Stimulated activated CD8-positive, alpha-beta memory T cell treated with anti-CD3 and anti-CD28 coated beads, Interleukin-4, amount 100 ng/mL, for 1 hour (primary cell): ENCODE measurements at places on chromosomes 3 and 15.

- no peak for DNase-seq
These were observed 205.0 kb downstream of the ADAMTSL3 start for GRCh38 chr15:83858820-83859505.

DNA sequence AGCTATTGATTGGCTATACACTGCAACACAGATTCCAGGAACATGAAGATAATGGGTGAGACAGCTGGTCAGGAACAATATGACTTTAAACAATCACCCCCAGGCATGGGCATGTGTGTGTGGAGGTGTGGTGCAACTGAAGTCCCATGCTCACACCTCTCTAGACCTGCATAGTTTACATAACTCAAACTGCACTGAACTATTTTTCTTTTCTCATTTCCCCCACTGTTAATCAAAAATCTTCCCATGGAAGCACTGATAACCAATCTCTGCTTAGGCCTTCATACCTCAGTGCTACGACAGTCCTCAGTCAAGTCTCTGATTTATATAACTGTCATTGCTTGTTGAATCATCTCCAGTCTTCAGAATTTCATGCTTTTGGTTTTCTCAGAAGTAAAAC lies 600.2 kb downstream of the NTRK3 start:
- DNase-seq, result no peak

GRCh38 chr3:38039101-38039898 lies at the start of gene DLEC1:
TSS of gene DLEC1 (plus strand) at chr3:38039208. CDS start at chr3:38039226, 18 bp downstream.
- peak; percentile 73 for DNase-seq

GRCh38 chr3:190865828-190866227 lies 3.3 kb upstream of the GMNC start:
- no peak for DNase-seq

DNA sequence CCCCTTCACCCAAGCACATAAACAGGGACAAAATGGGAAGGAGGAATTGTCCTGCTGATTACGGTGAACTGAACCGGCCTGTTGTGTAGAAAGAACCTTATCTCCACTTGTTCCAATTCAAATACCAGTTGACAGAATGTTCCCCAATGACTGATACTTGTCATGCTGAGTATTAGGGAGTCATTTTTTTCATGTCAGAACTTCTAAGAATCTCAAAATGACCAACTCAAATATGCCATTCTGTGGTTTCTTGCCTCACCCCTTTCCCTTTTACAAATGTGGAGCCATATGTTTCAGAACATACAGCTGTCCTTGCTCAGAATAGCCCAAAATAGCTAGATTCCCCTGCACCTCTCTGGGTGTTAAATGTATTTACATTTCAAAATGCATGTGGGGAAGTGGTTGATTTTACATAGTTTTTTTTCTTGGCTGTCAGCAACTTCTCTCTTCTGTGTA lies 405.9 kb upstream of the TBL1XR1 start:
- DNase-seq, result no peak

DNA sequence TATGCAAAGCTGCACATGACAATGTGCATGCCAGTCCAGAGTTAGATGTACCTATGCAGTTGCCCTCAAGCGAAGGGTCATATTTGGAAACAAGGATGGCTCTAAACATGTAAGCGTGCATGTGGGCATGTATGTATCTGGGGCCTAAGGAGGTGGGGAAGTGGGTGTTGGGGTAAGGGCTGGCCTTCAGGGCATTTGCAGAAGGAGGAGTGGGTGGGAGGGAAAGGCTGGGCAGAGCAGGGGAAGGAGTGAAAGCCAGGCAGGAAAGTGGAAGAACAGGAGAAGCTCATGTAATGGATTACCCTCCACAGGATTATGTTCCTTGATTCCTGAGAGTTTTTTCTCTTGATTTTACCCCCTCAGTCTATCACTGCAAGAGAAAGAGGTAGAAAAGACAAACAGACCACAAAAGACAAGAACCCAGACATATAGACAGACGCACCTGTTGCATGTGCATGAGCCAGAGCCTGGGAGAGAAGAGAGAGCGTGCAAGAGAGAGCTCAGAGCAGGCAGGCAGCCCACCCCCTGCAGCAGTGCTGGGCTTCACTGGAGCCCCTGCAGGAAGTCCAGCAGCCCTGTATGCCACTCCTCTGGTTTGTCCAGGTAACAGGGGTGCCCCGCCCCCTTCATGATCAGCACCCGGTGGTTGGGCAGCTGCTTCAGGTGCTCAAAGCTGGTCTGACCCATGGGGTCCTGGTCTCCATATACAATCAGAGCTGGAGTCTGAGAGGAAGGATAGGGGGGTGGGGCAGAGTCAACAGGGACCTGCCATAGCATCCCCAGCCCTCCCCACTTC lies 1.8 kb upstream of the PCBP4 start:
- no peak for DNase-seq

GRCh38 chr15:66004618-66005262 lies 135.4 kb downstream of the RAB11A start:
- no peak for DNase-seq

DNA sequence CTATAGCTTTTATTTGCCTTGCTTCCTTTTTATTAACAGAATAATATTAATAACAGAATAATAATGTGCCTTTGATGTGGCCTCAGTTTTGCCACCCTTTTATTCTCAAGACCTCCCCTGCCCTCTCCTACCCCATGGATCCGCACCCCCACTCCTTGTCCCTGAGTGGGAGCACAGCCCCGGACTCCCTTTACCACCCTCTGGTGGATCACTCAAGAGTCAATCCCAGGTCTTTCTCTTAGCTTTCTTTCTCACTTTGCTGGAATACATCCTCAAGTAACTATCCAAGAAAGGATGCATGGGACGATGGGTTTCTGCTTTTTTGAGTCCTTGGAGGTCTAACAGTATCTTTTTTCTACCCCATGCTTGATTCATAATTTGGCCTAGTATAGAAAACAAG lies 63.4 kb downstream of the KLF13 start:
- DNase-seq, result no peak

DNA sequence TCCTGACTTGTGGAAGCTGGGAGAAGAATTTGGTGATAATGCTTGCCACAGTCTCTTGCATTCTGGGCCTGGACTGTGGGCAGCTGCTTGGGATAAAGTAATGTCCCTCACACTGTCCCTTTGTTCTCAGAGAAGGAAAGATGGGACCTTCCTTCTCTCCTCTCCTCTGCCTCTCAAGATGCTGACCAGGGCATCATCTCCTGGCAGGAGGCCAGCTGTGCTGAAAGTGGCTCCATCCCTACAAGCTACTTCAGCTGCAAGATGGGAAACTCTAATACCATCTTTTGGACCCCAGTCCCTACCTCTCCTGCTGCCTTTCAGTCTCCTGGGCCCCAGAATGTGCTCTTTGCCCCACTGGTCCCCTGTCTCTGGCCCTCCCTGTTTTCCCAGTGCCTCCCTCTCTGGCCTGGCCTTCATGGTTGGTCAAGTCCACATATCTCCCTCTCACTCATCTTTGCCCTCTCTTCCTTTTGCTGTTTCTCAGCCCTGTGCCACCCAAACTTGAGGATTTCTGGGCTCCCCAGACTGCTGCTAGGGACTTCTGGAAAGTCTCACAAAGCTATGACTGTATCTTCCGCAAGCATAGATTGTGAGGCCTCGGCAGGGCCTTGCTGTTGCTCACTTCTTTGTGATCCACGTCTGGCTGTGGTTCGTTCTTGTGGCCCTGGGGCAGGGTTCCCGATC lies 7.1 kb upstream of the SLC6A20 start:
- no peak for DNase-seq

GRCh38 chr3:96750094-96750767 lies 64.2 kb upstream of the EPHA6 start:
- DNase-seq, result no peak

GRCh38 chr3:132406587-132406986 lies 10.7 kb upstream of the DNAJC13 start:
- no peak for DNase-seq

GRCh38 chr3:53114011-53114400 lies 16.2 kb downstream of the RFT1 start:
- DNase-seq, result peak; percentile 62

DNA sequence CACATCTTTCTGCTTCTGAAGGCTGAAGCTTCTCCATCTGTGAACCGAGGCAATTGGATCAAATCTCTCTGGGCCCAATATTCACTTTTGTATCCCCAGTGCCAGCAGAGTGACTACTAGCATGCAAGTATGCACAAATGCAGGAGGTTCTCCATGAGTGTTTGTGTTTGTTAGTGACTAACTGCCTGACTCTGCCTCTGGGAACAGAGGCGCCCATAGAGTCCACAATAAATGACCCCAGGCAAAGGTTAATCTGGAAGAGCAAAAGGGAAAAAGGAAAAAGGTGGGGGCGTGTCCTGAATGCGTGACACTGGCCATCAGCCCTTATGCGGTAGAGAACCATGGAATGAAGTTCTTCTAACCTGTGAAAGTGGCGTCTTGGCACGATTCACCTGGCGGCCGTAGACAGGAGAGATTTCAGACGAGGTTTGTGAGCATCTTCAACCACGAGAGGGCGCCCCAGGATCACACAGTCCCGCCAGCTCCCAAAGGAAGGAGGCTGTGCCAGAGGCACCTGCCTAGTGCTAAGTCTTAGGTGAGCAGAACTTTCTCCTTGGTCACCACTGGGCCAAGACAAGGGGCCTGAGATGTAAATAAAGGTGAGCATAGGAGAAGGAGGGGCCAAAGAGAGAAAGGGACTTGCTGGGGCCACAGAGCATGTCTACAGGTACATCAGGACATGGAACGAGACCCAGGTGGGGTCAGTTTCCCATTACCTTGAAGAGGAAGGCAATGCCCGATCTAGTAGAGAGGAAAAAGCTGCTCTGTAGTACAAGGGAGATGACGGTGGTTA lies 44.2 kb downstream of the RBPMS2 start:
- peak; percentile 74 for DNase-seq

- DNase-seq, result no peak
These were observed 24.2 kb downstream of the TLNRD1 start for GRCh38 chr15:81024936-81025335.

GRCh38 chr3:165439765-165440164 lies 243.6 kb upstream of the SLITRK3 start:
- DNase-seq, result no peak

- DNase-seq, result no peak
These were observed 26.5 kb downstream of the KPNA4 start for GRCh38 chr3:160538895-160539294.

GRCh38 chr3:155302891-155303290 lies 9.4 kb upstream of the STRIT1 start:
- DNase-seq, result no peak

- peak; percentile 5 for DNase-seq
These were observed 69.7 kb upstream of the LRRFIP2 start for GRCh38 chr3:37243820-37244748.

- no peak for DNase-seq
These were observed 692.0 kb downstream of the NLGN1 start for GRCh38 chr3:174089592-174089991.

GRCh38 chr15:41946970-41947369 lies 25.4 kb downstream of the EHD4 start:
- DNase-seq, result no peak

GRCh38 chr3:60574046-60574769 lies 677.0 kb downstream of the FHIT start:
- no peak for DNase-seq

DNA sequence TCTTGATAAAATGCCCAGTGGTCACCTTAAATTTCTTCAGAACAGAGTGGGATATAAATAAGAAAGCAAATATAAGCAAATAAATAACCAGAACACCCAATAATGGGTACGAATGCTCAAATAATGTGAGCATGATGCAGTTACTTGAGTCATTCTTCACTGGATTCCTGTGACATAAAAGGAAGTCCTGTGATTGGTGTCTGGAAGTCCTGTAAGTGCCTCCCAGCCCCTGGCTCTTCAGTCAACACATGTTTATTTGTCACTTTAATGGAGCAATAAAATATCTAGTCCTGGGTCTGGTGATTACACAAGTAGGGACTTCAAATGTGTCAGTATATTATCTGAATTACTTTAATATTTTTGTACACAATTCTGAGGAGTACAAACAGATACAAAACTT lies 30.4 kb downstream of the TMEM212 start:
- DNase-seq, result no peak

GRCh38 chr15:30922480-30923311 lies 19.0 kb downstream of the FAN1 start:
- DNase-seq, result no peak

GRCh38 chr3:9727743-9728142 lies 3.8 kb upstream of the BRPF1 start:
- DNase-seq, result no peak

GRCh38 chr3:4091786-4092185 lies 211.4 kb upstream of the SETMAR start:
- DNase-seq, result no peak

DNA sequence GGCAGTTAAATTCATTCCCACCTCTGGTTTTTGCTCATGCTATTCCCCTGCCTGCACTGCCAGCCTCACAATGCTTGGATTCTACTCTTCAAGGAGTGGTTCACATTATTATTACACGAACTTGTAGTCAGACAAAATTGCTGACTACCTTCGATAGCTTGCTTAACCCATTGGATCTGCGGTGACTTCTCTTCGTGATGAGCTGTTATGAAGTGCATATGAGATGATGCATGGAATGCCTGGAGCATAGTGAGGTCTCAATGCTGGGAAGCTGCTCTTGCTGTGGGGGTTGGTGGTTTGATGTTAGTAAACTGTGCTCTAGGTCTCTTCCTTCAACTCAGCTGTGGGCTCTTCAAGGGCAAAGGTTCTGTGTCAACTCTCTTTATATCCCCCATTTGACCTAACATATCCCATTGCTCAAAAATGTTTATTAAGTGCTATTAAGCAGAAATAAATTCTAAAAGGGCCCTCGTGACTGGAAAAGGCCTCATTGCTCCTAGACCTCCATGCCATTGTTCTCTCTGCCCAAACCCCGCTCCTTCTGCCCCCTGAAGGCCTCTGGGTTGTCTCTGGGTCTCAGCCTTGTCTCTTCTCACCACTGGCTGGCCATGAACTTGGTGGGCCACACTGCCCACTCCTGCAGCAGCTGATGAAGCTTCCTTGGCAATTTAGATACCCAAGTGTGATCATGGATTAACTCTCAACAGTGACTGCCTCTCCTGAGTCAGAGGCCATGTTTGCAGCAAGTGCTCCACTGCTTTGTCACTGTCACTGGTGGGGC lies 4.5 kb upstream of the SLCO2A1 start:
- no peak for DNase-seq

DNA sequence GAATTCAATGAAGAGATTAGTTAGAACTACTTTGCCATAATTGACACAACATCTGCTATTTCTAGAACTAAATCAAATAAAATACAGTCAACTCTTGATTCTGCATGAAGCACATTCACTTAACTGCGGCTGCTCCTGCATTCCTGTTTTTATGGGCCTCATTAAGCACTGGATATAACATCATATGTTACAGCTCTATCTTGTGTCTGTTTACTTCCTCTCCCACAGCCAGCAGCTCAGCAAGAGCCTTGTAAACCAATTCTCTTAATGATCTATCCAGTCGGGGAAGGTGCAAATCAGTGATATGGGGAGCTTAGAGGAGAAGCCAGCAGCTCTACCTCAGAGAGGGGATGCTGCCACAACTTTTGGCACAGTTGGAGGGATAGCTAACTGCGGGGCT lies 329.2 kb downstream of the ARRDC4 start:
- no peak for DNase-seq

GRCh38 chr3:146065573-146066006 lies 95.4 kb downstream of the PLOD2 start:
- no peak for DNase-seq

- no peak for DNase-seq
These were observed 1.5 kb upstream of the AMOTL2 start for GRCh38 chr3:134375582-134376384.
